ENCODE measurements at places on chromosomes 6 and 20.

DNA sequence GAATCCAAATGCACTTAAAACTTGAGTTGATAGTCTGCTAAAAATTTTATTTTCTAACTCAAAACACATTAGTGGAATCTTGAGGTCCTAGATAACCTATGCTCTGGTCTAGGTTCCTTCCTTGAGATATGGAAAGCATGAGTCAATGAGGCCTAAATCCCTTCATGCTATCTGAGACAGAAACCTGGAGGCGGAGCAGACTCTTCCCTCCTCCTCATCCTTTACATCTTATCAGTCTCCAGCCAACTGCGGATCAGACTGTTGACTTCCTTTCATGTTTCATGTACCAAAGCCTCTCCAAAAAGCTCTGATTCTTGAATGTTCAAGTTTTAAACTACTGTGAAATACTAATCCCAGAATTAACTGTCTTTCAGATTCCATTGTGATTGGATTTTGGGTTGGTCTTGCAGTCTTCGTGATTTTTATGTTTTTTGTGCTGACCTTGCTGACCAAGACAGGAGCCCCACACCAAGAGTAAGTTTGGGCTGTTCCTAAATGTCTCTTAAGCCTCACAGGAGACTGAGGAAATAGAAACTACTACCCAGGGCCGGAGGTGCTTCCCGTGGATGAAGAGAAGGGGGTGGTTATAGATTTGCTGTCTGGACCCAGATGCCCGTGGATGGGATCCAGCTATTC lies 29.1 kb downstream of the MRAP2 start:
- no peak for DNase-seq

DNA sequence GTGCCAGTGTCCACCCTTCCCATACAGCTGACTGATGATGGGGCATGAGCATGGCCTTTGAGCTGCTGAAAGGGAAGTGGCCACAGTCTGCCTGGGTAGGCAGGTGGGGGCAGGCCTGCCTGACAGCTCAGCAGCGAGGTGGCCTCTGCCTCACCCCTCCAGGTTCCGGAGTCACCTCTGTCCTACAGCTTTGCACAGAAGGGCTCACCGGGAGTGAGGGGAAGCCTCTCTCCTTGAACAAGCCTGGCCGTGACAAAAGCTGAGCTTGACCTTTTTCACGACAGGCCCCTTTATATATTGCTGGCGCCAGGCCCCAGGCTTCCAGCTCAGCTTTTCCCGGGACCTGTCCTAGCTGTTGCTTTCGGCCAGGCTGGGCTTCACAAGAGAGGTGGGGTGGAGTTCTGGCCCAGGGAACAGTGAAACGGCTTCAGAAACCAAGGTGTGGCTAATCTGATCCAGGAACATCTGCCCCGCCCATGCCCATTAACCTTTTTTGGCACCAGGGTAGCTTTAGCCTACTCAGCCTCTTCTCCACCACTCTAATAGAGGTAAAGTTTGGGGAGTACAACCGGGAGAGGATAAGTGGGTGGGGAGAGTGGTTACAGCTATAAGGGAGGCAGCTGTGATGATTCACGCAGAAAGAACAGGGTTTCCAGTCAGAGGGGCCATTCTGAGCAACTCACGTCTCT lies 42.9 kb downstream of the C6orf132 start:
- no peak for DNase-seq

DNA sequence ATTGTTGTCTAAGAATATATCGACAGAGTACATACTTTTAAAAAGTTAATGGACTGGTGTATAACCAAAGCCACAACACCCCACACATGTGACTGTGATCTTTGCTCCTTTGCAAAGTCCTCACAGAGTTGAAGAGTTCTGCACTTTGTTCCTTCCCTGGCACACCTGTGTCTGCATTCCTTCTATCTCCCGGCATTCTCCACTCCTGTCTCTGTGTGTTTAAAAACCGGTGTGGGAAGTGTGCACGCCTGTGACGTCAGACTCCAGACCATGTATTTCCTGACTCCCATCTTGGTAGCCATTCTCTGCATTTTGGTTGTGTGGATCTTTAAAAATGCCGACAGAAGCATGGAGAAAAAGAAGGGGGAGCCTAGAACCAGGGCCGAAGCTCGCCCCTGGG lies at the start of gene IYD:
Gene IYD (plus strand): TSS at position 251 of the 400 bp plus-strand sequence. CDS start 20 bp downstream, at position 271.
- no peak for DNase-seq

DNA sequence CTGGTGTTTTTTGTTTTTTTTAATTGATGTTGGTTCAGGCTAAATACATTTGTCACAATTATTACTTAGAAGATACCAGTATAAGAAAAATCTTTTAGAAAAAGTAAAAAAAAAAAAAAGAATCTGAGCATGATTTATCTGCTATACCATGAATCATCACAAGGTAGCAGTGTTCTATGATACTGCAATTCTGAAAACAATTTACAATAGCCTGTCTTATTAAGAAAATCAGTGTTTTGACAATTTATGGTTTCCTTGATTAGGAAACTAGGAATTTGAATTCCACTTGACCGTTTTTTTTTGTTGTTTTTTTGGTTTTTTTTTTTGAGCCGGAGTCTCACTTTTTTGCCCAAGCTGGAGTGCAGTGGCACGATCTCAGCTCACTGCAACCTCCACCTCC lies 9.3 kb upstream of the MAK start:
- DNase-seq: no peak

DNA sequence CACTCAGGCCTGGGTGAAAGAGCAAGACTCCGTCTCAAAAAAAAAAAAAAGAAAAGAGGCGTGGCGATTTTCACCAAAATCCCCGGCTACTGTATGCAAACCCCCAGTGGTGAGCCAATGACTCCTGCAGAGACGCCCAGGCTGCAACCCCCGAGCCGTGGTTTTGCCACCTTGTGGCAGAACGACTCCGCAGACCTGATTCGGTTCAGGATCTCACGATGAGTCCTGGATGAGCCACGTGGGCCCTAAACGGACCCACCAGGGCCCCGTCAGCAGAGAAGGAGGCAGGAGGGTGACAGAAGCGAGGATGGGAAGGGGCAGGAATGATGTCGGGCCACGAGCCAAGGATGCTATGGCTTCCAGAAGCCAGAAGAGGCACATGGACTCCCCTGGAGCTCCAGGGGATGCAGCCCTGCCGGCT lies 42.5 kb downstream of the SLC2A4RG start:
- DNase-seq: peak; percentile 85

DNA sequence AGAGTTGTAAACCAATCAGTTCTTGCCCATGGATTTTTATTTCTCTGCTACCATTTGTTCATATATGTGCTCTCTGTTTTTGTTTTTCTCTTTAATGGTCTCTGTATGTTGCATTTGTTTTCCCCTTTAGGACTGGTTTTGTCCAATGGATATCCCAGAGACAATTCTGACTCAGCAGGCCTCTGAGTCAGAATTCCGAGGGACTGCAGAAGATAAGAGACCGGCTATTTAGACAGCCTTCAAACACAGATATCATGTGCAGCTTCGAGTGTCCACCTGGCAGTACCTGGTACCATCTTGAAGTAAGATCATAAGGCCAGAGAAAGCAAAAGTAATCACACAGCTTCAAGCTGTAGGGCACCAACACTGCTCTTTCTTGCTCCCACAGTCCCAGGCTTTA lies 125.5 kb downstream of the ELOVL4 start:
- DNase-seq: no peak

DNA sequence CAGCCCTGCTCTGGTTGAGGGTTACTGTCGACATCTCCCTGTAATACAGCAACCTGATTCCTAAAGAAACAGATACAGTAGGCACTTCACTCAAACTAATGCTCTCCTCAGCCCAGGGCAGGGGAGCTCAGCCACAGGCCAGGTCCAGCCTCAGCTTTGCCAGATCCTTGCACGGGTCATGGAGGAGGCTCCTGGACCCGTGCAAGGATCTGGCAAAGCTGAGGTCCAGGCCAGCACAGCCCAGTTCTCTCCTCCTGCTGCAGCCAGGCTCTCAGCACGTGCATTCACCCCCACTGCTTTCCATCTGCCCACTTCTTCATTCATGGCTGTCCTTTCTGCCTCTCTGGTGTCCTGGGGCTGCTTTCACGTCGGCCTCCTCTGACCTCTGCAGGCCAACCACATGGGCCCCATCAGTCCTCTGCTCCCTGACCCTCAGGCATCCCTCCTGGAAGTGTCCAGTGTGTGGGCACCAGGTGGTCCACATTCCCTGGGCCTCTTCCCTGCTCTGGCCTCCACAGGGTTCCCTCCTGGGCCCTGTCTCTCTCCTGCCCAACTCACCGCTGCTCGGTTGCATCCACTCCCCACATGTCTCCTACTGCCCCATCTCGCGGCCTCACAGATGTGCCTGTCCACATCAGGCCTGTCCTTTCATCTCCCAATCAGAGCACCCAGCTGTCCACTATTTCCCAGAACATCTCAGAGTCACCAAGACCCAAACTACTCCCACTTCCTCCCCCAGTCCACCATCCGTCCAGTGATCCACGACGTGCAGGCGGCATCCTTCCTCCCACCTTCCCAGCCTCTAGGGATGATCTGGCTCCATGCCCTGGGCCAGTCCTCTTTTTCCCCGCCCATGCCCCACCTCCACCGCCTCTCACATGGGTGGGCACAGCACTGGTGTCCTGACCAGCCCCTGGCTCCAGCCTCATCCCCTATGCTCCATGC lies 11.8 kb upstream of the CD93 start:
- DNase-seq: no peak

GRCh38 chr6:23003671-23004467 lies 434.5 kb downstream of the HDGFL1 start:
- DNase-seq: no peak

DNA sequence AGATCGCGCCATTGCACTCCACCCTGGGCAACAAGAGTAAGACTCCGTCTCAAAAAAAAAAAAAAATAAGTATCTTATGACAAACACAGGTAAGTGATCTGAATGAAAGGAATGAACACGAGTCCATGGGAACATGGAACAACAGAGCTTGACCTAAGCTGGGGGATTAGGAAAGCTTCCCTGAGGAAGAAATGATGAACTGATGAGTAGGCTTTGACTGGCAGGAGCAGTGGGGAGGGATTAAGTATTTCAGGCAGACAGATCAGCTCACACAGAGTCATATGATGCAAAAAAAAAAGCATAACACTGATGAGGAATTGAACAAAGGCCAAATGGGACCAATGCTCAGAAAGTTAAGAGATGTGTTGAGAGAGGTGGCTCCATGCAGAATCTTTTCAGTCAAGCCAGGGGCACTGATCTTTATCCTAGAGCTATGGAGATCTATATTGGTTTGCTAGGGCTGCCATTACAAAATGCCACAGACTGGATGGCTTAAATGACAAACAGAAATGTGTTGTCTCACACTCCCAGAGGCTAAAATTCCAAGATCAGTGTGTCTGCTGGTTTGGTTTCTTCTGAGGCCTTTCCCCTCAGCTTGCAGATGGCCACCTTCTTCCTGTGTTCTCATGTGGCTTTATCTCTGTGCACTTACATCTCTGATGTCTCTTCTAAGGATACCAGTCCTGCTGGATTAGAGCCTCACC lies 85.6 kb downstream of the ANKRD6 start:
- DNase-seq: no peak

DNA sequence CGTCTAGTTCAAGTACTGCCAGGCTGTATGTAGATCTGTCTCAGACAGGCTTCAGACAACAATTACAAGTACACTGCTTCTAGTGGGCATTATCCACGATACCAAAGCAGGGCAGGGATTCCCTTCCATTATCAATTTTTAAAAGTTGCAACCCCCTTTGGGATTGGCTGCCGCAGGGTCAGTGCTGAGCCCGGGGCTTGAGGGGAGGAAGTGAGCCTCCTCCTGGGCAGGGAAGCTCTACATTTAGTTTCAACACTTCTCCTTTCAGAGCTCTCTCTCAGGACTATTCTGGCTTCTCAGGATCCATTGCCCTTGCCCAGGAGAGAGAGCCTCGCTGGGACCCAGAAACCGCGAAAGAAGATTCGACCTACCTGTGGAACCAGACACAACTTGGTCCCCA lies 1.5 kb downstream of the HTR1B start:
- no peak for DNase-seq

DNA sequence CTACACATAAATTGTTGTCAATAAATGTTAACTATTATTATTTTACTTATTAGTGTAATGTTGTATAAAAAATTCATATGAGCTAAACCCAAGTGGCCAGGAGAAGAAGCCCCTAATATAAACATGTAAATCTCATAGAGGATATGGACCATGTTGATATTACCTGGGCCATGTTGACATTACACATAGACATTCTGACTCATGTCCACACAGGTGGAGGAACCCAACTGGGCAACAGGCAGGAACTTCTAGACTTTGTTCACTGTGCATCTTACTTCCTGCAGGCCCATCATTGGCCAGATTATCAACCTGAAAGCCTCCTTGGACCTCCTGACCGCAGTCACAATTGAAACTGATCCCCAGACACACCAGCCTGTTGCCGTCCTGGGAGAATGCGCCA lies 7.2 kb downstream of the BPIFA2 start:
- no peak for DNase-seq

- DNase-seq: peak; percentile 43
These were observed 68.4 kb downstream of the RSPO3 start for GRCh38 chr6:127186889-127187288.

DNA sequence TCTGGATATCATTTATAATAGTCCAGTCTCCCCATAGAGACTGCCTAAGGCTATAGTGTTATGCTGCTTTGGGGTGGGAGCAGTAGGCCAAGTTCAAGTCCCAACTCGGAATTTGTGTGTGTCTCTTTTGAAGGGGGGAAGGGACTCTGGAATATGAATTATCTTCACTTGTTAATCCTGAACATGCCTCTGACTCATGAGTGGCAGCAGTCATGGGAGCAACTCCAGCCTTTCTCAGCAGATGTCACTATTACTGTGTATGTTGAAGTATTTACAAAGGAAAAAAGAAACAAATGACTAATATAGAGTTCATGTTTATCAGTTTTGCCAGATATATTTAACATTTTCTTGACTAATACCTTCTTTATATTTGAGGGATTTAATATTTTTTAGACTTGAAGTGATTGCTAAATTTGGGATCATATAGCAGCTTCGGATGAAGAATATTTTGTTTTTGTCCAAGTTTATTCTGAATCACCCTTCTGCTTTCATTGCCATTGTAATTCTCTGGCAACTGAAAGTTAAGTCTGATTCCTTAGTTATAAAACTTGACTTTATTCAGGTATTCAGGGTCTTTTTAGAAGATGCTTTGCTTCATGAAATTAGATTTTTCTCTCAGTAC lies 23.4 kb downstream of the FAM217A start:
- peak; percentile 22 for DNase-seq

- peak; percentile 82 for DNase-seq
These were observed 29.7 kb downstream of the FYN start for GRCh38 chr6:111843347-111844147.

DNA sequence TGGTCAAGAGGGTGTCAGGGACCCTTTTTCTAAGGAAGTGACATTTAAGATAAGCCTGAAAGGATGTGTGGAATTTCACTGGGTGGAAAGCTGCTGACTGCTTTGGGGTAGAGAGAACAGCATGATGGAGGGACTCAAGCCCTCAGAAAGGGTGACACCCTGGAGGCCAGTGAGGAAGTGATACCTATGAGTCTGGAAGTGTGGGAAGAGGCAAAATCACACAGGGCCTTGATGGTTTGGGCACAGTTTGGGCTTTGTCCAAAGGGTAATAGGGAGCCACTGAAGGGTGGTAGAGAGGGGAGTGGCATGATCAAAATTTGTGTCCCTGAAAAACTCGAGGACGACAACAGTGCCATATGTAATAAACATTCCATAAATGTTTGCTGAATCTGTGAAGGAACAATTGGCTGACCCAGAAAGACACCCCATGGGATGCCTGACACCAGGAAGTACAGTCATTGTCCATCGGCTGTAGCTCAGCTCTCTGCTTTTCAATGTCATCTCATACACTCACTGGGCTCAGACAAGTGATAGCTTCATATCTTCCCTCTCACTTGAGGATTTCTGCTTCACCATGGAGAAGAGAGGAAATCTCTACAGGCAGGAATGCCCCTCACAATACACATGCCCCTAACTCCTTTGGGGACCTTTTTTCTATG lies 21.3 kb downstream of the CASS4 start:
- no peak for DNase-seq

- DNase-seq: peak; percentile 26
These were observed at the start of gene PXDC1 for GRCh38 chr6:3751077-3751729. PXDC1 (minus strand) TSS chr6:3751713; CDS start chr6:3751531, 182 bp downstream.
